ENCODE measurements at places on chromosomes 4 and X.

DNA sequence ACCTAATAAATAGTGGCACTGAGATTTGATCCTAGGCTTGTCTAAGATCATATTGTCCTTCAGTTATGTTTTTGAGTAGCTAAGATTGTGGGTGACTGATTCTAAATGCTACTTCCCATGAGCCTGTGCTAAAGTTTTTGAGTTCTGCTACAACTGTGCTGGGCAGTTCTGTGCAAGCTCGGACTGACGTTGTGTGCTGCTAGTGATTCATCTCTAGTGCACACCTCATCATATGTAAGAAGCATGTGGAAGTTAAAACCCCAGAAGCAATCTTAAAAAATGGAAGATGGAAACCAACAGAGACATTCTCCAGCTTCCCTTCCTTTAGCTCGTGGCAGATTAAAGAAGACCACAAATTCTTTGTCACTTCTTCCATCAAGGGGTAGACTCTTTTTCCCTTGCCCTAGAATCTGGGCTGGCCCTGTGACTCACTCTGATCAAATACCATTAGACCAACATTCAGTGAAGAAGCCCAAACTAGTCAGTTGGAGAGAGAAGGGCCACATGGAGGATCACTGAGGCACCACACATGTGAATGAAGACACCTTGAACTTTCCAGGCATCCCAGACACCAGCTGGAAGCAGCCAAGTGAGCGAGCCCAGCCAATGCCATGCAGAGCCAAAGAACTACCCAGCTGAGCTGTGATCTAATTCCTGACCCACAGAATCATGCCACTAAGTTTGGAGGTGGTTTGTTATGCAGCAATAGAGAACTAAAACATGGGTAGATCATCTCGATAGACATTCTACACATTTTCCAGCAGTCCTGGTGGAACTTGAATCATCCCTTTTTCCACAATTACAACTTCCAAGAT lies 16.8 kb downstream of the ARHGAP6 start:
- DNase-seq = no peak

- DNase-seq = no peak
Observed at GRCh38 chr4:186205156-186205555, 13.8 kb downstream of the CYP4V2 start.

DNA sequence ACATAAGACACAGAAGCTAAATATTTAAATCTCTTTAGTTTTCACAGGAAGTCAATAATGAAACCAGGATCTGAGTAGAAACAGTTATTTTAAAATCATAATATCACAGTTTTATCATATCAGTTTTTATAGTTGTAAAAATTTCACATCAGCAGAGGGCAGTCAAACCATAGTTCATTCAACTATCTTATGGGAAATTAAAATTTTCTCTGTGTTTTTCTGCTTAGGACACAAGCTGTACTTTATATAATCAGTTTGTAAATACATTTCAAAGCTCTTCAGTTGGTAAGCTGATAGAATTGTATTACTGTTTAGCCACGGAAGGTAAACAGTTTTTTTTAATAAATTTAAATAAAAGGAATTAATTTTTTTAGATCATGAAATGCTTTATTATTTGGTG lies 204.8 kb upstream of the NUDT6 start:
- no peak for DNase-seq

GRCh38 chr4:8225706-8226443 lies 26.8 kb downstream of the SH3TC1 start:
- DNase-seq = no peak

DNA sequence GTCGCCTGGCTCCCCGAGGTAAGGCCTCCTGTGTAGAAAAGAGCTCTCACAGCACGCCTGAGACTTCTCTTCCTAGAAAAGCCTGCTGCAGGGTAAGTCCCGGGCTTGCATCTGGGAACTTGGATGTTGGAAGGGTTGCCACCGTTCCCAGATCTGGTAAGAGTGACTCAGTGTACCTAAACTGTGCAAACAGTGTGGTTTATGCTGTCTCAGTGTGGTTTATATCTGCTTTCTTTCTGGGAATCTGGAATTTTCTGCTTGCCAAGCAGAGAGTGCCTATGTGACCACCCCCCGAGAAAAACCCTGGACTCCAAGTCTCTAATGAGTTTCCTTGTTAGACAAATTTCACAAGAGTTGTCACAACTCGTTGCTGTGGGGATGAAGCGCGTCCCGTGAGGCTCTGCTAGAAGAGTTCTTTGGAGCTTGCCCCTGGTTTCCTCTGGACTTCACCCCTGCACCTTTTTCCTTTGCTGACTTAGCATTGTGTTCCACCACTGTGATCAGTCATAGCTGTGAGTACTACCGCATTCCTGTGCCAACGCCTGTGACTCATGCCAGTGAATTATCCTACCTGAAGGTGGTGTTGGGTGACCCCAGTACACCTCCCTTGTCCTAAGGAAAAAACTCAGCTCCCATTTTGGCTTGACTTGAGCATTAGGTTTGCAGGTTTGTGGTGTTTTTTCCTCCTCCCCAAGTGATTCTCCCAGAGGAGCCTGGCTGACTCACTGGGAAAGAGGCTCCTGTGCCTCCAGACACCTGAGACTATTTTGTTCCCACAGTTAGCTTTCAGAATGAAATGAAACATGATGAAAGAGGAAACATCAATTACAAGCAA lies 14.5 kb downstream of the SLC2A9 start:
- DNase-seq = no peak

DNA sequence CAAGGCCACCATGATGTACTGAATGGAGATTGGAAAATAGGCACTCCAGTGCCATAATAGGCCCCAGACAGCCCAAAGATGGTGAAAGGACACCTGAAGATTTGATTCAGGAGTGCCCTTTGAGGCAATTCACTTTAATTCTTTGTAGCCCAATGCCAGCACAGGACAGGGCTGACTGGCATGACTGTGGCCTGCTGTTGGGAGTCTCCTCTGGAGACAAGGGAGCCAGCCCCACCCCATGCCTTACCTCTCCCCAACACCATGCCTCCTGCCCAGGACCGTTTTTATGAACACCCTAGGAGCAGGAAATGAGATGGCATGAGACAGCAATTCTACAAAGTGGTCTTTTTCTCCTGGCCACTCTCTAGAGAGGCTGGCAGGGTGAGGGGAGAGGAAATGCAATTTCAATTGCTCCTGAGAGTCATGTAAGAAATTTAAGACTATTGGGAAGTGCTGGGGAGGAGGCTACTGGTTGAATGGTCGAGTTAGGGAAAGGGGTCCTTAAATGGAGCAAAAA lies 94.2 kb upstream of the MAMLD1 start:
- DNase-seq = no peak

DNA sequence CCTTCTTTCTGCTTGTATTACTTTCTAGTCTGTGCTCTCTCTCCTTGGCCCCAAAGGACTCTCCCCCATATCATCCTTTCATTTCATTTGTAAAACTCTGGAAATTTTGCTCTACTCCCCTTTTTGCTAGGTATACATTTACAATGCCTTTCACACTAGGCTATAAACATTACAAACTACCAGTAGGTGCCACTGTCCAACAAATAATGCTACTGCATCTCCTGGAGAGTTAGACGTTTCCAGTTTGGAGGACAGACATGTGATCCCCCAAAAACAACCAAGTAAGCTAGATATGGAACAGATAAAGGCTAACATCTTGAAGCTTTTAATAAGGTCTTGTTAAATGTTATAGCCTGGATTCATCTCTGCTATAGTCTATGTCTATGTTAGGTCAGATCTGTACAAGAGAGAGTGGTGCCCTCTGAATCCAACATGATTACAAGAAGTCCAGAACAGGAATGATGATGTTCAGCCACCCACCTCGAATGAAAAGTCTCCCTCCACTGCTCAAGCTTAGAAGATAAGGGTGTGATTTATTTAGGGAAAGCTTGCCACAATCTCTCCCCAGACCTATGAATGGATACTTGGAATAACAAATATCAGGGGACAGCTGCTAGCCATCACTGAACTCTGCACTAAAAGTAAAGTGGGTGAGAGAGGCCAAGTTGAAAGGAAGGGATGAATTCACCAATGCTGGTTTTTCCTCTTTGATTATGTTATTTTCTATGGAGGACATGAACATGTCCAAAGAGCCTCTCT lies 14.3 kb downstream of the CBR4 start:
- DNase-seq = no peak

DNA sequence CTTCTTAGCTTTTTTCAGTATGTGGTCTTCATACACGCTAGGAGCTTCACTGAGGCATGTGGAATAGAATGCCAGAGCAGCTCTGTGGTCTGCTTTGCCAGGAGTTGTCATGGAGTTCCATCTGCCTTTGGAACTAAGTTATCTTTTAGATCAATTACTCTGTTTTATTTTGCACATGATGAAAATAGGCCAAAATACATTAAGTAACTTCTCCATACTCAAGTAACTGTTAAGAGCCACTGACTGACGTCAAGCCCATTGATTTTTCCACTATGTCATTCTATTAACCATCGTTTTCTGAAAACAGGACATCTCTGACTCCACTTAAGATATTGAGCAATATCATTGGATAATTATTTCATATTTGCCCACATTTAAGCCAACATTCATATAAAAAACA lies 415.1 kb upstream of the MAD2L1 start:
- DNase-seq = no peak

- no peak for DNase-seq
Observed at GRCh38 chr4:141391293-141391692, 170.6 kb downstream of the ZNF330 start.

DNA sequence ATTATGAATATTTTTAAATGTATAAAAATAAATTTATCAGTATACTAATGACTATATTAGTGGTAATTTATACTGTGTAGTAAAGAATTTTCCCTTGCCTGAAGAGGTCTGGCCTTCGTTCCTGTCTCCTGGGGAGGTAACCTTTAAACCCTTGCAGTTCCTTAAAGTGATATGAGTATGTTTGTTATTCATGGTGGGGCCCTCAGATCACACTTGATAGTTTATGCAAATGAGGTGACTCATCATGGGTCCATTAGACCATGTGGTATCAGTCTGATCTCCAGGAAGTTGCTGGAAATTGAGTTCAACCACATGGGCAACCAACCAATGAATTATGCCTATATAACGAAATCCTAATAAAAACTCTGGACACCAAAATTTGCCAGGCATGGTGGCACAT lies 904.1 kb downstream of the RPA4 start:
- DNase-seq = no peak
